ENCODE measurements at places on chromosomes 2 and 18.
A peak's percentile ranks its signal among the peaks of the same experiment; 100 is the strongest.

DNA sequence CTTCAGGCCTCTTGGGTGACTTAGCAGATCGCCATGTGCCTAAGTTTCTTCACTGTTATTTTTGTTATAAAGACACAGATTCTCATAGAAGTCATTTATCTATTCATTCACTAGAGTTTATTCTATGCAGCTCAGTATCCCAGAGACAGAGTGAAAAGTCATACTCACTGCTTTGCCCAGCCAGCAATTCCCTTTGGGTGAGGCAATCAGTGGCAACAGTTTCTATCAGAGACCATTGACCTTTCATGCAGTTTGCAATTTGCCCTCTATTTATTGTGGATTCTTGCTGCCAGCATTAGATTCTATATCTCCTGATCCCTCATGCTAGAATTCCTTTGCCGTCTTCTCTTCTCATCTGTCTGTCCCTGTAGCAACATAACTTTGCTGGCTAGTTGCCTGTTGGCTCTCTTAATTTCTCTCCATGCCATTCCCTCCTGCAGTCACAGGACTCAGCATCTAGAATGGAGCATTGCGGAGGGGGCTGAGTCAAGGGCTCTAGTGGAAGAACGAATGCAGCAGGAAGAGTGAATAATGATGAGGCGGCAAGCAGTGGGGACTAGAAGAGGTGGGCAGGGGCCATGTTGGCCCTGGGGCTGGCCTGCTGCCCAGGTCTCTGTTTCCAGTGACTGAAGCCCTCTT, 12.2 kb downstream of the SLC9A4 start:
- no peak for DNase-seq

GRCh38 chr18:76658627-76659026, 163.6 kb upstream of the ZNF516 start:
- no peak for DNase-seq

DNA sequence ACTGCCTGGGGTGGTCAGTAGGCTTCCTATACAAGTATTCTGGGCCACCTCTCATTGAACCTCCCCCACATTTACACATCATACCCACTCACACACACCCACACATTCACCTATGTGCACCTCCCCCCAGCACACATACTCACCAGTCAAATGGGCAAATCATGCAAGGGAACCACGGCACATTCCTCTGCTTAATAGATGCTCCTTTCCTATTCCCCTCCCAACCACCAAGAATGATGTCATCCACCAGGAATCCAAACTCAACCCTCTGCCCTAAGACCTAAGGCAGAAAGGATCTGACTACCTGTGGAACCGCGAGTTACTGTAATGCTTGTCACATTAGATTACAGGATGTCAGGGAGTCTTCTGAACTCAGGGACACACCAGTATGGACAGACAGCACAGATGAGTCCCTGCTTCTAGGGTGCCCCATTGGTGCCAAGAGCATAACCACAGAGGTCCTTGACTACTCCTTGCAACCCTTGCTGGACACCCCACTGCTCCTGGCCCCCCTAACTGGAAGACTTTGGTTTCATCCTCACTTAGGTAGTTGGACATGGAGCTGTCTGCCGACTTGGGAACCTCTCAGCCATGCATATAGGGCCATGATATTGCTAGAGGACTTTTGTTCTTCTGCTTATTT, 21.5 kb upstream of the CAB39 start:
- DNase-seq = peak; percentile 61

DNA sequence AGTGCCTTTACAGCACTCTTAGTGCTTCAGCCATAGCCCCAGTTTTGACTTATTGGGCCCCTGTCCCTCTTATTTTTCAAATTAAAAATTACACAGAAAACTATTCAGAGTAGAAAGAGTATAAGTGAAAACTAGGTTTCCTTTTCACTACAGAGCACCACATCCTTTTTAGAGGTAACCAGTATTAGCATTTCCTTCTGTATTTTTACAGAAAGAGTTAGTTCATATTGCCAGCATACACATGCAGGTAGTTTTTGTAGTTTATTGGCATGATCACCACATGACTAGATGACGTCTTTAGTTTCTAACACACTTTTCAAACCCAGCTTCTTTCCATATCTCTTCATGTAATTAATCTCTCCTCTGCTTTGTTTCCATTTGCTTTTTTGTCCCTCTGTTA, 66.4 kb downstream of the UBE2E3 start:
- no peak for DNase-seq

- DNase-seq = no peak
These were observed 43.8 kb upstream of the PPP4R1 start for GRCh38 chr18:9658087-9658641.

DNA sequence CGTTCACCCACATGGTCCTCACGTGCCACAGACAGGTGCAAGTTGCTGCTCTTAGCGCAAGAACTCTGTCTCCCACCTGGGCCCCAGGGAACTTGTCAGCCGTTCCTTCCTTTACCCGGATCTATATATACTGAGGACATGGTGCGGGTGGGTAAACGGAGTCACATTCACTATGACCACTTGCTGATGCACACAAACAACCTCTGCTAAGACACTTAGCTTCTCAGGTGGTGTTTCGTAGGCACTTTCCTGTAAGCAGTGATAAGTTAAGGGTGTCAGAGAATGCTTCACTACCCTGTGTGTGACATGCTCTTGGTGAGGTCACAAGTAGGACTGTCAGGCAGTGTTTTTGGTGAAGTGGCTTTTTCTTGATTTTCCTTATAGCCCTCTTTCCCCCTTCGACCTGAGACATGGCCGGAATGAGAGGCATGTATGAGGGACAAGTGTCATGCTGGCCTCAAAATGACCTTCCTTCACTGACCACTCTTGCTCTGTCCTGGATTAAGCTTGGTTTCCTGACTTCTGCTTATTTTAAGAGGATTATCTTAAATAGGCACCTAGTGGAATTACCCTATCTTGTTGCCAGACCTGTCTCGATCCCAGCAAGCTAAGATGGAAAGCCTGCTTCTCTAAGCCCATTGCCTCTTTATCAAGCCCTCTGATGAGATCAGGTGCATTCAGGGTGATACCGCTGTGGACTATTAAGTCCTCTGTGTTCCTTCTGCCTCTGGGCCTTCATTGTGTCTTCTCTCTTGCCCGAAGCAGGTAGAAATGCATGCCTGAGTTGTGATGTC, 97.1 kb upstream of the CELF4 start:
- no peak for DNase-seq

- peak; percentile 53 for DNase-seq
These were observed 23.6 kb upstream of the RBM44 start for GRCh38 chr2:237774811-237775553.

DNA sequence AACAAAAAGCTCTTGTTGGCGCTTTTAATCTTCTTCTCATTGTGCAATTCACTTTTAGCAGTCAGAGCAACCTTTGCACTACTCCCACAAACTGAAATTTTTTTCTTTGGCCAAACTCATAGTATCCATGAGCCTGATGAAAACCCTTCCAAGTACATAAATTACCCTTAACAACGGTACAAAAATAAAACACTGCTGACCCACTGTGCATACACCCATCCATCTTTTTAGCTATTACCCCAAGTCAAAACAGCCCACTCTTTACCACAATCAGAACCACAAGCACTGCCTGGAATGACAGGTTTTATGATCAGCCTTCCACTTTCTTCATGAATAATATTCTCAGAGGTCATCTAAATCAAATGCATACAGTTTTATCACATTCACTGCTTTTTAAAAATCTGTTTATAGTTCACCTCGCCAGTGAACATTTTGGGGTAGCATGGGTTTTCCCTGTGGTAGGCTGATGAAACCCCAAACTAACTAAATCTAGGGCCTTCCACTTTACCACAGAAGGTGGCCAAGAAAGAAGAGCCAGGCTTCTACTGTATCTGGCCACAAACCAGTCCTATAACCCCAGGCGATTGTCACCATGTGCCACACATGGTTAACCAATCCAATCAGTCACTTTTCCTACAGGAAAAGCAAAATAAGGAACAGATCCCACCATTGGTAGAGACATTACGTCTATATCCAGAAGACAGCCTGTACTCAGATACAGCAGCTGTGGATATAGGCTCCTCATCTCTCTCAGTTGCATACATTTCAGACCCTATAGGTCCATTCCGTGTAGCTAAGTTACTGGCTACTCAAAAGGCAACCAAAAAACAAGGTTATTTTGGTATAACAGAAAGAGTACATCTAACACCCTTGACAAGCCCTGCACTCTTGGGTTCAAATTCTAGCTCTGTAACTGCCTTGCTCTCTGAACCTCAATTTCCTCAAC, 171.3 kb downstream of the THADA start:
- DNase-seq = peak; percentile 46

GRCh38 chr18:46439037-46439436, 218.0 kb downstream of the LOXHD1 start:
- no peak for DNase-seq

- DNase-seq = no peak
These were observed 463.8 kb upstream of the SLC8A1 start for GRCh38 chr2:40915651-40916050.

GRCh38 chr2:162833345-162833744, 5.2 kb downstream of the KCNH7 start:
- no peak for DNase-seq

DNA sequence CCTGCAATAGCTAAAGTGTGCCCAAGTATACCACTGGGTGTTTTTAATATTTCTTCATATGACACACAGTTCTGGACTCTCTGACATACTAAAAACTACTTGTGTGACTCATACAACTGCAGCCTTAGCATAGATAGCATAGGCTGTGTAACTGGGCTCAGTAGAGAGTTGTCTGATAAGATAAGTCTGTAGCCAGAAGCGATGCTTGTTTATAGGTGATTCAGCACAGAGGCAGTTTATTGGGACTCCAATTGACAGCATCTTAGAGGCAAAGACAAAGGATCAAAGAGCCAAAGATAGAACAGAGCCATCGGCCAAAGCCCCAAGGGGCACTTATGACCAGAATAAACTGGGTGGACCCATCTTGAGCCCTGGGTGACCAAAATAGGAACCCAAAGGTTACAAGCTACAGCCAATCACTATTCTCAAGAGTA, 42.3 kb downstream of the AAK1 start:
- DNase-seq = peak; percentile 71

DNA sequence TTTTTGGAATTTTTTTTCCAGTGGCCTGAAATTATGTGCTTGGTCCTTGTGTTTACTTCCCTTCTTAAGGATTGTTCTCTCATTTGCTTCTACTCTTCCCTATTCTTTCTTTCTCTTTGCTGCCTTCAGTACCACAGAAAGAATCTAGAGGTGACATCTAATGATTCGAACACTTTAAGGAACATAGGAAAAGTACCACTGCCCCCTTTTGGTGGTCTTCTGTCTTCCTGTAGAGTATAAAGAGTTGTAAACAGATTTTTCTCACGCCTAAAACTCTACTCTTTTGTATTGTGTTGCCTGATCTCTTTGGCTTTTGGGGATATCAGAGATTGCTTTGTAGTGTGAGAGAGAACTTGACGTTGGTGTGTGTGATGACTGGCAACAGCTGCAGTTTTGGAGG, 7.0 kb upstream of the SCTR start:
- DNase-seq = no peak

DNA sequence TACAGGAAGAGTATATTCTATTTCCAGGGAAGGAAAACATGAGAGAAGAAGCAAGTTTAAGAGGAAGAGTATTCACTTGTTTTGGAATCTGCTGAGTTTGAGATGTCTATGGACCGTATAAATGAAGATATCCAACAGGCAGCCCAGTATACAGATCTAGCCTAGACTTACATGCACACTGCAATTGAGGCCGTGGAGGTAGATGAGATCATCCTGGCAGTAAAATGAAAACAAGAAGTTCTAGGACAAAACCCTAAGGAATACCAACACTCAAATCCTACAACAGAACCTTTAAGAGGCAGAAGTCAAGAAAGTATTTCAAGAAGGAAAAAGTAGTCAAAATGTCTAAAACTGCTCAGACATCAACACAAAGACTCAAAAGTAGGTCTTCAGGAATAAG, 16.0 kb downstream of the GRB14 start:
- DNase-seq = no peak

- DNase-seq = no peak
These were observed 491.9 kb downstream of the IRS1 start for GRCh38 chr2:226307487-226308322.

All from astrocyte of the spinal cord (primary cell).